Hematopoietic multipotent progenitor cell treated with erythropoietin and hydrocortisone succinate and interleukin-3 and kit ligand, for 4 days (in vitro differentiated cells): ENCODE measurements at places on chromosomes 3 and 15.

- no peak for DNase-seq
Observed at GRCh38 chr3:77967621-77968020, 927.7 kb downstream of the ROBO2 start.

DNA sequence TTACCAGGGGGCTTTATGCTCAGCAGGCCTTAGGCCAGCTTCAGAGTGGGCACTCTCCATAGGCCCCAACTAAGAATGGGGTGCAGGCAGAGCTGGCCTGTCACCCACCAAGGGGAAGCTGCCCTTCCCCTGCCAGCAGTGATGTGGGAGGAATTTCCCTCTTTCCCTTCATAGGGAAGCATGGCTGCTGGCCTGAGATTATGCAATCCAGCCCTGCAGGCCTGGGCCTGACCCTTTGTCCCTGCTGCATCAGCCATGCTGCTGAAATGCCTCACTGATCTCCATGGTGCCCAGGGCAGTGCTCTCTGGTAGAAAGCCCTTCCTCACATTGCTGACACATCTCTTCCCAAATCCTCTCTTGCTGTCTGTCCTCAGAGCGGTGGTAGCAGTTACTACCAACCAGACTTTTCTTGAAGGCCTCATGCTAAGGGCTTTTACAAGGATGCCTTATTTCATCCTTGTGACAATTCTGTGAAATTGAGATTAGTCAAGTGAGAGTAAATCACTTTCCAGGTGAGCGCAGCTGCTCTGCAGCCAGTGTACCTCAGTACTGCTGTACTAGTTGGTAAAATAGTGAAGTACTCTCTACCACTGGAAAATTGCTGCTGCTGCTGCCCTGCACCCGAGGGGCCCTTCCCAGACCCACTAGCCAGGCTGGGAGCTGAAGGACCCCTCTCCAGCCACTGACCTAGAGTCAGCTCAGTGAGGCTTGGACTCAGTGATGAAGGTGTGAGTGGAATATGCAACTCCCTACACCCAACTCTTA, 33.8 kb downstream of the MRAS start:
- no peak for DNase-seq

DNA sequence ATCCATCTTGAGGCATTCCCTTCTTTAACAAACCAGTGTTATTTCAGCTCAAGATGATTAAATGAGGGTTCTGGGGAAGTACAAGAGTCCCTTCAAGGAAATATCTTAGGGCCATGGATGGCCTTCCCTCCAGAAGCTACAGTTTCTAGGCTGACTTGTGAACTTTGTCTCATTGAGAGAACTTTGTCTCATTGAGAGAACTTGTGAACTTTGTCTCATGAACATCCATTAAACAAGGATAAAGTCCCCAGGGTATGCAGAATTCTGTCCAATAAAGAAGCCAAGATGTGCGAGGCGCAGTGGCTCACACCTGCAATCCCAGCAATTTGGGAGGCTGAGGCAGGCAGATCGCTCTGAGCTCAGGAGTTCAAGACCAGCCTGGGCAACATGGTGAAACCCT, 341.5 kb downstream of the THSD4 start:
- DNase-seq, result no peak

GRCh38 chr3:191070201-191070600, 128.8 kb upstream of the OSTN start:
- no peak for DNase-seq

GRCh38 chr3:113551820-113552219, 19.5 kb downstream of the SIDT1 start:
- no peak for DNase-seq

- DNase-seq, result no peak
Observed at GRCh38 chr3:52330194-52330805, 14.2 kb downstream of the DNAH1 start.

GRCh38 chr3:106332884-106333283, 464.1 kb upstream of the CBLB start:
- no peak for DNase-seq
